ENCODE measurements at places on chromosomes 5 and 9.

DNA sequence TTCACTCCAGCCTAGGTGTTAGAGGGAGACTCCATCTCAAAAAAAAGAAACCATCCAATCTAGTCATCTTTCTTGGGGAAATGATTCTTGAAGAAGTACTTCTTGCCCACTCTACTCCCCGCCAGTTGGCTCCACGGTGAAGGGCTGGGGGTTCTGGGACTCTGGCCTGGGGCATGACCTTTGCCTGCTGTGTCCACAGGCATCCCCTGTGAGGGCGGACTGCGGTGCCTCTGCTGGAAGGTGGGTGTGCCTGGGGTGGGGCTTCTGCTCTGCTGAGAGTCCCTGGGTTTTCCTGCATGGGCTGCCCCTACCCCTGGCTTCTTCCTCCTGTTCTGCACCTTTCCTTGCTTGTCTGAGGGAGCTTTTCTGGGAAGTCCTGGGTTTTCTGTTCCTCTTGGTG is 3.5 kb downstream of the TBC1D13 start:
- DNase-seq, result no peak

- DNase-seq, result no peak
Observed at GRCh38 chr5:150584556-150585335, 55.7 kb upstream of the SYNPO start.

DNA sequence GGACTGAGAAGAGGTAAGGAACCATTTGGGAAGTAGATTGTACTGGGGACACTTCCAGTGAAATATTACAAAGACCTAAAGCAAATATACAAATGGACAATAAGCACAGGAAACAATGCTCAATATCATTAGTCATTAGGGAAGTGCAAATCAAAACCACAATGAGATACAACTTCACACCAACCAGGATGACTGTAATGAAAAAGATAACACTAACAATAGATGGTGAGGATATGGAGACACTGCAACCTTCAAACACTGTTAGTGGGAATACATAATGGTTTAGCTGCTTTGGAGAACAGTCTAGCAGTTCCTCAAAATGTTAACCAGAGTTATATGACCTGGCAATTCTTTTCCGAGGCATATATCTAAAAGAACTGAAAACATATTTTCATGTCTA is 149.7 kb downstream of the TRPM3 start:
- DNase-seq, result no peak

DNA sequence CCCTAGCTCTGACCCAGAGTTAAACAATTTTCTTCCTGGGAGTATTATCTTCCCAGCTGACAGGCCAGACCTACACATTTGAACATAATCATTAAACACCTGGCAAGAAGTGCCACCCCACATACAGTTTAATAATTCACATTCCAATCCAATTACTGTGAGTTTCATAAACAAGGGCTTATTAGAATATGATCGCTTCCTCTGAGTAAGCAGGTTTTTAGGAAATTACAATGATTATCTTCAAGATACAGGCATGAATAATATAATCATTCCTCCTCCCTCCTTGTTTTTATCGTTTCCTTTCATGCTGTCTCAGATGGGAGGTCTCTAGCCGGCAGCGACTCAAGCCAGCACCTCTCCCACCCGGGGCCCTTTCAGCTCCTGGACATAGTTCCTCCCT is 15.8 kb upstream of the KIF4B start:
- no peak for DNase-seq

DNA sequence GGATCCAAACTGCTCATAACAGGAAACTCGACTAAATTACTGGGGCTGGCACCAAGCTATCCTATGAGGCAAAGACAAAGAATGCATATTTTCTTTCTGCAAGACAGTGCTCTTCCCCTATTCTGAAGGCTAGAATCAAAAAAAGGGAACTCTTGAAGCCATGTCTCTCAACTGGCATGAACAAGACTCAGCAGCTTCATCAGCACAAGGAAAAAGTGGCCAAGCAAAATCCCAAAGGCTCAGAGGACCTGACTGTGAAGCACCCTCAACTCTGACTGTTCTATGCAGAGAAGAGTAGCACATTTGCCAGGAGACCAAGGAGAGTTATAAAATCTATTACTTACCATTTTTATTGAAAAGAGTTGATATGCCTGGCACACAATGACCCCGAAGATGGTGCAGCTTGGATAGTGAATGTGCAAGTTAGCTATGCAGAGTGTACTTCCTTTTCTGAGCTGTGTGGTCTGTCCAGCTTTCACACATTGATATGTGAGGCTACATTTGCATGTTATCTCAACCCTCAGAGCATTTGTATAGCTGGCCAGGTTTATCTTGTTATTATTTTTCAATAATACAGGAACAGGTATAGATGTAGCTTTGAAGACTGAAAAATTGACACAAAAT is 51.0 kb upstream of the FYB1 start:
- no peak for DNase-seq
